Breast epithelium (tissue), 4 donors: ENCODE measurements at places on chromosomes 3 and 15. TPM values are rescaled to one million over a fixed set of nuclear protein-coding genes. Genes with fewer than 3 reads are reported as not detected.

DNA sequence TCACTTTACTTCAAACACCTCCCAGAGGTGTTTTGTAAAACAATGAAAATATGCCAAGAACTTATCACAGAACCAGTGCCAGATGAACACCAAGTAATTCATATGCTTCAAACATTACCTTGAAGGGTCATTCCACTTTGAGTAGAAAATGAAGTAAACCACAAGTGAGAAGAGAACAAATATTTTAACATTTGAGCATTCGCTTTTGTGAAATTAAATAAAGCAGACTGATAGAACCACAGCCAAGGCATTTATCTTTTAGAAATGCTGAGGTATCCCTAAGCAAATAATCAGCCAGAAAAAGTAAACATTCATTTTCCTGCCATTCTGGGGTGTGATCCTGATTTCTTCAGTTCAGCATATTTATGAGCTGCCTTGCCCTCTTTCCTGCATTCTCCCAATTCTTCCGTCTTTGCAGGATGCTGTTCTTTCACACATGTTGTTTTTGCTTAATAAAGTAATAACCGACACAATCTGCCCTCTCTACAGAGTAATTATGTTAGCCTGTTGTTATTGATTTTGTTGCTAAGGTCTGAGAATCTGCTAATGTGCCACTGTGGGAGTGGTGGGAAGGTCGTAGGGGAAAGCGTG lies 235.6 kb upstream of the TGFBR2 start:
- H3K36me3 ChIP-seq = no peaks in the 10 kb centered on the region
- no peaks in the 10 kb centered on the region for H3K27me3 ChIP-seq
- no peaks in the 10 kb centered on the region for H3K4me1 ChIP-seq
- peak overlapping the region; percentile 56 for H3K27ac ChIP-seq

DNA sequence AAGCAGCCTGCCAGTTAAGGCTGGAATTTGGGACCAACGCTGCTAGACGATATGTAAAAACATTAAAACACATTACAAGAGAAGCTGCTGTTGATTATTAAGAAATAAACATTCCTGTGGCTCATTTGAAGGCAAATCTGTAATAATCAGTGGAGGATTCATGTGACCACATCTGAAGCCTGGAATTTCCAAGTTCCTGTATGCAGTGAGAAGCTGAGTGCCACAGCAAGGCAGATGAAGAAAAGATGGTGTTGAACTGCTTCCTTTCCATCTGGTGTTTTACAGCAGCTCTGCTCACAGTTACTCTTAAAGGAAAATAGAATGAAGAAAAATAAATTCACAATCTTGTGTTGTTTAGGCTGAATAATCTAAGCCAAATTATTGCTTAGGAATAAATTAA lies 139.3 kb upstream of the ROBO2 start:
- H3K36me3 ChIP-seq = peaks cover 6% of the 10 kb centered on the region
- no peak for DNase-seq
- H3K27me3 ChIP-seq = no peaks in the 10 kb centered on the region
- no peak overlapping the region for H3K27ac ChIP-seq
- no peaks in the 10 kb centered on the region for H3K4me1 ChIP-seq

DNA sequence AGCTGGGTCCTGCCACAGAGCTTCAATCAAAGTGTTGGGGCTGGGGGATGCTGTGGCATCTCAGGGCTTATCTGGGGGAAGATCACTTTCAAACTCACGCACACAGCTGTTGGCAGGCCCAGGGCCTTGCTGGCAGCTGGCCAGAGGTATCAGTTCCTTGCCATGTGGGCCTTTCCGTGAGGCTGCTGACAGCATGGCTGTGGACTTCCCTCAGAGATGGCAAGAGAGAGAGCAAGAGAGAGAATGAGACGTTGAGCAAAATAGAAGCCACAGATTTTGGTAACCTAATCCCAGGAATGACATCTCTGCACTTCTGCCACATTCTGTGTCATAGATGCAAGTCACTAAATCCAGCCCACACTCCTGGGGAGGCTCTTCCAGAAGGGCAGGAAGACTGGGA lies 91.0 kb downstream of the TPRG1 start:
- no peak overlapping the region for H3K4me3 ChIP-seq
- DNase-seq = no peak
- no peaks in the 10 kb centered on the region for H3K4me1 ChIP-seq

- DNase-seq = no peak
- peaks cover 8% of the 10 kb centered on the region for H3K4me1 ChIP-seq
Measured at GRCh38 chr3:157089455-157090221, 70.3 kb downstream of the CCNL1 start.

GRCh38 chr3:101964861-101965260 lies 115.5 kb downstream of the NFKBIZ start:
- H3K27me3 ChIP-seq = no peaks in the 10 kb centered on the region
- no peak for DNase-seq
- H3K27ac ChIP-seq = no peak overlapping the region
- H3K4me1 ChIP-seq = no peaks in the 10 kb centered on the region

DLEC1 gene
- total RNA-seq = 1.1 TPM

DNA sequence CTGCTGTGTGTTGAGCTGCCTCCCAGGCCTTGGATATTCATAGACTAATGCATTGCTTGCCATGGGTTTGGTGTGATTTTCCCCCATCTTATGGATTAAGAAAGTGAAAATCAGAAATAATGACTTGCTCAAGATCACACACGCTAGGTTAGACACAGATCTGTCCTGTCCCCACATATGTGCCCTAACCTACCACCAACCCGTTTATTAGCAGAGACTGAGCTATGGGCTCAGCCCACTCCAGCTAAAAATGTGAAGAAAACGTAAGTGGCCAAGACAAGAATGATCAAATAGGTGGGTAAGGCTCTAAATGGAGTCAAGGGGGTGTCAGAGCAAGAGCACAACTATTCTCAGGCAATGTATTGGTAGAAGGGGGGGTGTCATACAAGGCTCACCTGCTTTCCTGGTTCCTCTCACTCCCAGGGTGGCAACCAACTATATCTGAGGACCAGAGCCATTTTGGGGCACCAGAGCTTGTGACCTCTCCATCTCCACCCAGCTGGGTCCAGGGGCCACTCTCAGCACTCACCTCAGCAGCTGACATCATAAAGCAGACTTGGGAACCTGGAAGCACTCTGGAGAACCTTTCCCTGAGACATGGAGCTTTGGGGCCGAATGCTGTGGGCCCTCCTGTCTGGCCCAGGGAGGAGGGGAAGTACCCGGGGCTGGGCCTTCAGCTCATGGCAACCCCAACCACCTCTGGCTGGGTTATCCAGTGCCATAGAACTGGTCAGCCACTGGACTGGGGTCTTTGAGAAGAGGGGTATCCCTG lies 1.4 kb downstream of the HEMK1 start:
- H3K4me1 ChIP-seq = no peaks in the 10 kb centered on the region
- no peak overlapping the region for H3K4me3 ChIP-seq
- no peaks in the 10 kb centered on the region for H3K36me3 ChIP-seq

- no peak overlapping the region for H3K4me3 ChIP-seq
- H3K4me1 ChIP-seq = no peaks in the 10 kb centered on the region
- peak overlapping the region; percentile 54 for H3K27ac ChIP-seq
- no peaks in the 10 kb centered on the region for H3K27me3 ChIP-seq
Measured at GRCh38 chr15:96312641-96313335, 17.7 kb upstream of the NR2F2 start.

GRCh38 chr15:101318839-101319238 lies 23.8 kb upstream of the SNRPA1 start:
- H3K36me3 ChIP-seq = no peaks in the 10 kb centered on the region
- H3K4me1 ChIP-seq = no peaks in the 10 kb centered on the region
- DNase-seq = no peak
- H3K27me3 ChIP-seq = no peaks in the 10 kb centered on the region
- no peak overlapping the region for H3K4me3 ChIP-seq

DNA sequence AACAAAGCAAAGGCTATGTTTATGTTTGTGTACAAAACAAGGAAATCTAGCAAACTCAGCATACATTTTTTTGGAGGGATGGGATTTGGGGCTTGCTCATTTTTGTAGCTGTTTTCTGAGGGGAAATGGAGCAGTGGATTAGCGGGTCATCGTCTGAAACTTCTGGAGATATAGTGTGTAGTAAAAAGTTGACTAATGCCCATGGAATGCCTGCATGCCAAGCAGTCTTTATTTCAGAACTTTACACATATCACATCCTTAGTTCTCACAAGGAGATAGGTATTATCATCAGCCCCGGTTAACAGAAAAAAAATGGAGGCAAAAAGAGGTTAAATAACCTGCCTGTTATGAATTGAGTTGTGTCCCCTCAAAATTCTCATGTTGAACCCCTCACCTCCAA lies 47.1 kb downstream of the ATP13A4 start:
- no peak overlapping the region for H3K4me3 ChIP-seq
- no peak for DNase-seq
